ENCODE measurements at places on chromosomes 3 and 15. TPM values are rescaled to one million over a fixed set of nuclear protein-coding genes. Genes with fewer than 3 reads are reported as not detected.

GRCh38 chr3:51698209-51698608 is 8.7 kb upstream of the GRM2 start:
- no peak for DNase-seq

- DNase-seq = no peak
Measured at GRCh38 chr3:184448321-184449160, 68.7 kb downstream of the CHRD start.

- DNase-seq = no peak
Measured at GRCh38 chr3:55077726-55078125, 149.9 kb upstream of the LRTM1 start.

- peak; percentile 18 for DNase-seq
Measured at GRCh38 chr15:100919481-100920405, 586 bp downstream of the LRRK1 start.

DNA sequence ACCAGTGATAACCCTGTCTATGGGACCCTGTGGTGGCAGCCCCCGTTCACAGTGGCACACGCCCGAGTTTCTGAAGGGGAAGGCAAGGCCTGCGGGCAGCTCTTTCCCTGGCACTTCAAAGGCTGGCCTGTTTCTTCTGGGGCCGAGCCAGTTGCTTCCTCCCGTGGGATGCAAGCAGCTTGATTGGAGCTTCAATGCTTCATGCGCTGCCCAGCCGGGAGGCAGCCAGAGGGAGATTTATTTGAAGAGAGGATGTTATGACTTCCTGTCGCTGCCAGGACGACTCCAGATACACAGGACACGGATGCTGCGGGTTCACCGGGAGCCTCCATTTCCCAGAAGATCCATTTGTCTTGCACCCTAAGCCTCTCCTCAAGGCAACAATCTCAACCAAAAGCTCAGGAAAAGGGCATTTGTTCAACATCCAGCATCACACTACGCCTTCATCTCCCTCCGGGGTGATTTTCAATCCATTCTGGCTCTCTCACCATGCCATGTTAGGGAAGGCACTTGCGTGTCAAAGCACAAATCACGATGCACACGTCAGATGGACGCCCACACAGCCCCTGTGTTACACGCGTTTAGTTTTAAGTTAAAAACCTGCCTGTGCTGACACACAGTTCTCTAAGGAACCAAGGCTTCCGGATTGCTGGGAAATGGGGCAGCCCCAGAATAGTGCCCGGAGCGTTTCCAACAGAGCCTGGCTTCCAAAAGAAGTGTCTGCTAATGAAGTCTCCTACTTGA is 330.2 kb downstream of the OCA2 start:
- DNase-seq = no peak

DNA sequence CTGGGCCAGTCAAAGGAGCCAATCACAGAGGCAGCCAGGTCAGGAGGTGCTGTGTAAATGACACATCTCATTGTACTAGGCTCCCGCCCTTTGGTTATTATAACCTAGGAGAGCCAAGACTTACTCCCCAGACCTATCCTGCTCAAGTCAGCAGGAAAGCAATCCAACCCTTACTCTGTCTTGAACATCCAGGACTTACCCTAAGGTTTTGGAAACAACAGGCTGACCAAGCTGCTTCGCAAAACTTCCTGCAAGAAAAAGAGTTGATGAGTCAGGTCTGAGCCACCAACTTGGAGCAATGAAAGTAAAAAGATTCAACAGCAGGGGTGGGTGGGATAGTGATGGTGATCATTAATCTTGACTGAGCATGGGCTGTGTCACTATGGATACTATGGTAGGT is 144.4 kb downstream of the MYLK start:
- DNase-seq = no peak

- no peak for DNase-seq
Measured at GRCh38 chr15:64947211-64947610, 35.5 kb downstream of the ANKDD1A start.

DNA sequence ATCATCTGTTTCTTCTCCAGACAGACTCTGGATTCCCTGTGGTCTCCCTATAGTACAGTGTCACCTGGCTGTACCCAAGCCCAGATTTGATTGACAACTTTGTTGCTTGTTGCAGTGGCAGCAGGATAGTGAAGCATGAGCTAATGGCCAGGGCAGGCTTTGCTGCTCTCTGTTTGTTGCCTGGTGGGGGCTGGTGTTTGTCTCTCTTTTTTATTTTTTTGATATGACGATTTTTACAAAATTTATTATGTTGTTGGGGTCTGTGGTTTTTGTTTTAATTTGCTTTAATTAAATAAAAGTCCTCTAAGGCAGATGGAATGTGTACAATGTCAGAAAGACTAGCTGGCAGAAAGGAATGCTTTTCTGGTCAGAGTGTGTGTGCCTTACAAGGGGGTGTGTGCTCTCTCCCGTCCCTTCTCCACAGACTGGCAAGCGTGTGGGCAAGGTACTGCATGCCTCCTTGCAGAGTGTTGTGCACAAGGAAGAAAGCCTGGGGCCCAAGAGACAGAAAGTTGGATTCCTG is 15.2 kb upstream of the CLEC3B start:
- no peak for DNase-seq

The GATA2 gene
- not detected for total RNA-seq

- DNase-seq = no peak
Measured at GRCh38 chr15:81387621-81388435, 13.8 kb upstream of the TMC3 start.

DNA sequence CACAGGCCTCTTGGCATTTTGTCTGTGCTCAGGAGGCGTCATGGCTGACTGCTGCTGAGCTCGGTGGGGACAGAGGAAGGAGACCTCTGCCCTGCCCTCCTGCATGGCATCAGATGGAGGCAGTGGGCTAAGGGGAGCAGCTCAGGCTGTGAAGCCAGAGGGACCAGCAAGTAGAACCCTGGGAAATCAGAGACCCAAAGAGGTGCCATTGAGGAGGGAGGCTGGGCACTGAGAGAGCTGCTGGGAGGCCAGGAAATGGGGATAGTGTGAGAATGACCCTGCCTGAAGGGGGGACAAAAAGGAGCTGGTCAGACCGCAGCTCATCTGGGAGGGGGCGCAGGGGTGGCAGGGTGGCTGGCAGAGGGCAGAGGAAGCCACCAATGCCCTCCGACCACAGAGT is 136.8 kb downstream of the FBLN2 start:
- DNase-seq = no peak

DNA sequence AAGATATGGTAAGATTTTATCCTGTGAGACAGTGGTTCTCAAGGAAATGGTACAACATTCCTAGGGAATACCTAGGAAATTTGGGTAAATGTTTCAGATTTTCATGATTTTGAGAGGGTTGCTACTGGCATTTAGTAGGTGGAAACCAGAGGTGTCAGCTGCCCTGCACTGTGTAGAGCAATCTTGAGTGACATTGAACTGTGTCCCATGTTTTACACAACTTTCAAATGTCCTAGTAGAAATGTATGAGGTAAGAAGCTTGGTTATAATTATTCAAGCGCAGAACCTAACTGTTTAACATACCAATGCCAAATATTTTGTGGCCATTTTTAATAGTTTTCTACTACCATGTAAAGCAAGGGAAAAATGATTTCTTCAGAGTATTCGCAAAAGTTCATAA is 120.4 kb downstream of the GADL1 start:
- no peak for DNase-seq

DNA sequence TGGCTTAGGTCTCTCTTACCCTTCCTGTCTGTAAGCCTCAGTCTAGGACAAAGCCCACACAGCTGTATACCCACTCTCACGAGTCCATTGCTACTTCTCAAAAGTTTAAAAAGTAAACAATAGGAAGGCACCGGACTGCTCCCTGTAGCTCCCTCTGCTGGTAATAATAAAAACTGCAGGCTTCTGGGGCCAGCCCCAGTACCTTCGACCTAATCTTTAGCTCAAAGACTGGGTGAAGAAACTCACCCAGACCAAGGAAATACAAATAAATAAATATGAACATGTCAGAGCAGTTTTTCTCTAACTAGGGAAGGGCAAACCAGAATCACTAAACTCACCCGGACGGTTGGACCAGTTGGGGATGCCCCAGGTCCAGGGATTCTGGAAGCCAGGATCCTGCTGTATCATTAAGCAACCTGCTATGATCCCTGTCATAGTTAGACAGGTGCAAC is 5.0 kb downstream of the FAM219B start:
- peak; percentile 71 for DNase-seq

GRCh38 chr3:70393881-70394612 is 81.6 kb upstream of the MDFIC2 start:
- DNase-seq = no peak

The FRMD4B gene
- total RNA-seq = 11.8 TPM

DNA sequence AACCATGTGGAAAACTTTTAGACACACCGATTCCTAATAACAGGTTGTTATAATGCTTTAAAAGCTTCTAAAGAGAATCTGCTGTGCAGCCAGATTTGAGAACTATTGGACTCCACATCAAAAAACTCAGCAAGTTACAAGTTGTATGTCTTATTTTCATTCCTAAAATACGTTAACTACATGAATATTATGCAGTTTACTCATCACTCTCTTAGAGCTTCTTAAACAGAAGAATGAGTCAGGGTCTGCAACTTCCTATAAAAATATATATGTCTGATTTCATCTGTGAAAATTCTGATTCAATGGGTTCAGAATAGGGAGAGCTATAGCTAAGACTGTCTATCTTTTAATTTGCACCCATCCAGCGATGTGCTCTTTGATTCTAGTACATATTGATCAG is 244.2 kb upstream of the EPHA3 start:
- no peak for DNase-seq

DNA sequence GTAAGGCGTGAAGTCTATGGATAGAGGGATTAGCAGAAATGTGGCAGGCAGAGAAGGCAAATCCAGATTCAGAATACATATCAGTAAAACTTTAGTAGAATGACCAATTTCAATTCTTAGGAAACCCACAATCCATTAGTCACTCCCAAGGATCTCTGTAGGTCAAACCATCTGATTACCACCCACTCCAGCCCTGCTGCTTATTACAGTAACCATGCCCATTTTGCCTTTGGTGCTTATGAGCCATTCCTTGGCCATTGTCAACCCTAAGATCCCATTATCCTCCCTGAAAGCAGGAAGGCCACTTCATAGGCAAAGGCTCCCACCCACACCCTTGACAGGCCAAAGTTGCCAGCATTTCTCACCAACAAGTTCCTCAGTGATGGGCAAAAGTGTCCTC is 5.1 kb upstream of the KLHL40 start:
- no peak for DNase-seq

DNA sequence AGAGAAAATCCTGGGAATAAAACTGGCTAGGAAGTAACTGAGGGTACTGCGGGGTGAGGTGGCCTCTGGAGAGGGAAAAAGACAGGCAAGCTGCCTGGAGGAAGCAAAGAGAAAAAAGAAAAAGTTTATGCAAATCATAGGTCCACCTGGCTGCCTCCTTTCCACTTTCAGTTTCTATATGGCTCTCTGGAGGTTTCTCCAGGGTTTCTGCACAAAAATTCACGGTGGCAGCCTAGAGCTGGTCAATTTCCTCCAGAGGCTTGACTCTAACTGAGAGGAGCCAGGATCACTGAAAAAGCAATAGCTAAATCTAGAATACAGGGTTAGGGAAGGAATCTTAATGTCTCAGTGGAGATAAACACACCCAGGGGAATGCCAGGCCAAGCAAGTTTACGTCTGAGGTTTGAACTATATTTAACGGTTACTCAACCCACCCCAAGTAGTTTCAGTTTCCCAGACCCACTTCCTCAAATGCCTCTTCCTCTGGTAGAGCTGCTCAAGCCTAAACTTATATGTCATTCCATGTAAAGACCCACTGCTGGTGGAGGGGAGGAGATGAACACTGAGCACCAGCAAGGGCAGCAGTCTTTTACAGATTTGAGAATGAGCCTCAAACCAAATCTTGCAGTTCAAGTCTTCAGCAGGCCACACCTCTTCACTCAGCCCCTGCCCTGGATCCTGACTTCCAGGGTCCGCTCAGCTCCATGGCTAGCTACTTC is 5.7 kb downstream of the LYSMD2 start:
- DNase-seq = peak; percentile 46

The ESYT3 gene
- total RNA-seq = 0.09 TPM

DNA sequence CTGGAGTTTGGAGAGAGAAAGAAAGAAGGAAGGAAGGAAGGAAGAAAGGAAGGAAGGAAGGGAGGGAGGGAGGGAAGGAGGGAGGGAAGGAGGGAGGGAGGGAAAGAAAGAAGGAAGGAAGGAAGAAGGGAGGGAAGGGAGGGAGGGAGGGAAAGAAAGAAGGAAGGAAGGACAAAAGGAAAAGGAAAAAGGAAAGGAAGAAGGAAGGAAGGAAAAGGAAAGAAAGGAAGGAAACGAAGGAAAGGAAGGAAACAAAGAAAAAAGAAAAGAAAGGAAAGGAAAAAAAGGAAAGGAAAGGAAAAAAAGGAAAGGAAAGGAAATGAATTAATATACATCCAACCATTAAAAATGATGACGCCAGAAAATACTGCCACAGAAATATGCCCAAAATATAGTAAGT is 18.7 kb upstream of the OR4F6 start:
- no peak for DNase-seq

The C3orf80 gene
- total RNA-seq = 0.13 TPM

DNA sequence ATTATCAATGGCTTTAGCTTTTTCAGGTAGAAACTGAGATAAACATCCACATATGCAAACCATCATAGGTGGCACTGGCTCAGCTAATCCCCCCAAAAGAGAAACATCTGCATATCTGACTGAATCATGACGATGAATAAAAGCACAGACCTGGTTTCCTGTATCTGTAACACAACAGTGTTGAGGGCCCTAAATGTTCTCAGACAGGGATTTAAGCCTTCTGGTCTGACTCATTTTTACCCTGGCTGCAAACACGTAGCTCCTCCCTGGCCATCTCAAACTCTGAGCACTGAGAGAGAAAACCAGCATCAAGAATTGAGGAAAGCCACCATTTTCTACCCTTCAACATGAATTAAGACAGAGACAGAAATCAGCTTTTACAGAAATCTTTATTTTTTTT is 35.2 kb downstream of the GLB1 start:
- DNase-seq = peak; percentile 70

The C3orf33 gene
- 3.6 TPM for total RNA-seq

GRCh38 chr3:50165910-50166538 is 10.9 kb downstream of the SEMA3F start:
- no peak for DNase-seq

The C3orf85 gene
- not detected for total RNA-seq

GRCh38 chr3:167958141-167958540 is 137.6 kb downstream of the GOLIM4 start:
- DNase-seq = no peak

The GPR149 gene
- not detected for total RNA-seq
